Frontal cortex (tissue), 4 donors: ENCODE measurements at places on chromosomes 7 and 10. TPM values are rescaled to one million over a fixed set of nuclear protein-coding genes. Genes with fewer than 3 reads are reported as not detected.

The OR9A2 gene
- under 0.01 TPM for total RNA-seq

The NUTM2B gene
- total RNA-seq, result 1.6 TPM

The ZC3HAV1 gene
- total RNA-seq, result 4.1 TPM

The OPN4 gene
- not detected for total RNA-seq

The PUS7 gene
- total RNA-seq, result 19.6 TPM

The OR2A5 gene
- not detected for total RNA-seq

The SPDYE5 gene
- total RNA-seq, result not detected

The SPDYE11 gene
- total RNA-seq, result under 0.01 TPM

The KIAA1549 gene
- 21.6 TPM for total RNA-seq

The NKX6-2 gene
- 0.41 TPM for total RNA-seq

The CHPF2 gene
- 18.3 TPM for total RNA-seq

The GNGT1 gene
- total RNA-seq, result not detected

The UNCX gene
- total RNA-seq, result not detected

The AVPI1 gene
- 2.4 TPM for total RNA-seq

The LIPM gene
- total RNA-seq, result not detected

The UNC5B gene
- total RNA-seq, result 2.9 TPM

The ZNF365 gene
- 22.0 TPM for total RNA-seq

The MSS51 gene
- total RNA-seq, result 1.6 TPM

The EBF3 gene
- 0.82 TPM for total RNA-seq

The HOXA5 gene
- total RNA-seq, result not detected

The COBL gene
- total RNA-seq, result 2.4 TPM

The FGF8 gene
- not detected for total RNA-seq

The ACTR3C gene
- total RNA-seq, result 5.3 TPM

The PRKRIP1 gene
- 15.5 TPM for total RNA-seq

The HDAC9 gene
- 117 TPM for total RNA-seq

The LGI1 gene
- 23.2 TPM for total RNA-seq
